ENCODE measurements at places on chromosomes 6 and 20. TPM values are rescaled to one million over a fixed set of nuclear protein-coding genes. Genes with fewer than 3 reads are reported as not detected.

FNDC11 gene
- total RNA-seq = 1.5 TPM

FYN gene
- 227 TPM for total RNA-seq

DNA sequence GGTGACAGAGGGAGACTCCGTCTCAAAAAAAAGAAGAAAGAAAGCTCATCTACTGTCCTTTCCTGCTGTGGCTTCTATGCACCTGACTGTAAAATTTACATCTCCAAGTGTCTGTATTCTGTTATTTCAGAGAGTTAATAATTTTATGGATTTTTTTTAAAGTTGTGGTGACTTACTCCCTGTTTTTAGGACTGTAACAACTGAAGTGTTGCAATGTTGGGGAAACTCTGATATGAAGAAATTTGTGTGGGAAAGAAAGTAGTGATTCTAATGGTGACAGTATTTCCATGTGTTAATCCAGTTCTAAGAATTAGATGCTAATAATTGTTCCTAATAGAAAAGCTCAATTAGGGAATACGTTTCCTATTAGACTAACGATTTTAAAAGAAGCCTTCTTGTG is 27.4 kb downstream of the STX11 start:
- no peak for DNase-seq

- DNase-seq = no peak
Measured at GRCh38 chr20:40636486-40636885, 52.5 kb downstream of the MAFB start.

GRCh38 chr6:36116066-36116864 is 14.0 kb upstream of the MAPK13 start:
- DNase-seq = no peak

- peak; percentile 73 for DNase-seq
Measured at GRCh38 chr20:38893565-38894090, 32.6 kb upstream of the FAM83D start.

- no peak for DNase-seq
Measured at GRCh38 chr20:33914919-33915318, 78.8 kb upstream of the RALY start.

DNA sequence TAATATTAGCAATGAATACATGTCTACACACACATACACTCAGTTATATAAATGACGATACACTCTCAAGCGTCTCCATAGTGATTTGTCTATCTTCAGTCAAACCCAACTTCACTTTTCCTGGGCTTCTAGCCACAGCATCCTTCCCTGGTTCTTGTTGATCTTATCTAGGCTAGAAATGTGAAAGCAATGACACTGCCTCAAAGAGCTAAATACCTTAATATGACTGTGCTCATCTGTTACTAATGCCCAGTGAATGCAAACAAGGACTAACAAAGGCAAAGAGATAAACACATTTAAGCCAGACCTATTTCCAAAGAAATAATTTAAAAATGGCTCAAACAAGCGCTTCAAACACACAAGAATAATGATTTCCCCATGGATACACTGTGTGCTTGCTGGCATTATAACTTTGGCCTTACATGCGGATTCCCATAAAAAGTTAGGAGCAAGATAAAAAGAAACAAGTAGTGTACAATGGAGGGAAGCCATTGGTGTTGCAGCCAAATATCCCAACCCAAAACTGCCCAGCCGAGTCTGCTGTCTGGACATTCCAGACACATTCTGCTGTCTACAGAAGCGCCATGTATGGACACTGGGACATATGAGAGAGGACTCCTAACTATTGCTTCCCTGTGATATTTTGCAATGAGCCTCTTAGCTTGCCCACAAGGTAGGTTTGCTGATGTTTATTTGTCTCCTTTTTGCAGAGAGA is 19.5 kb upstream of the DAAM2 start:
- no peak for DNase-seq

GRCh38 chr20:57470666-57471495 is 54.1 kb downstream of the CTCFL start:
- DNase-seq = no peak

DNA sequence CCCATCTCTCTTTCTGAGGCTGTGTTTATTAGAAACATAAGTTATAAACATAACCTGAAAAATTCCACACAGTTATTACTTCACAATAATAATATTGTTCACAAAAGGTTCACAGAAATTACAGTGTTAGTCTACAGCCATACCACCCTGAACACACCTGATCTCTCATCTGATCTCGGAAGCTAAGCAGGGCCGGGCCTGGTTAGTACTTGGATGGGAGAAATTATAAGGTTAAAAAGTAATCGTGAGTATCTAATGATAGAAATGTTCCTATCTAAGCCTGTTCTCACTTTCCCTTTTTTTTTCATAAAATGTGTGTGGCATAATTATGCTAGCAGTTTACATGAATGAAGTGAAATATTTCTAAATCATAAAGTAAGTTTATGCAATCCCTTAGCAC is 647.8 kb downstream of the TBC1D32 start:
- no peak for DNase-seq
